ENCODE measurements at places on chromosomes 7 and 10.
A peak's percentile ranks its signal among the peaks of the same experiment; 100 is the strongest.

DNA sequence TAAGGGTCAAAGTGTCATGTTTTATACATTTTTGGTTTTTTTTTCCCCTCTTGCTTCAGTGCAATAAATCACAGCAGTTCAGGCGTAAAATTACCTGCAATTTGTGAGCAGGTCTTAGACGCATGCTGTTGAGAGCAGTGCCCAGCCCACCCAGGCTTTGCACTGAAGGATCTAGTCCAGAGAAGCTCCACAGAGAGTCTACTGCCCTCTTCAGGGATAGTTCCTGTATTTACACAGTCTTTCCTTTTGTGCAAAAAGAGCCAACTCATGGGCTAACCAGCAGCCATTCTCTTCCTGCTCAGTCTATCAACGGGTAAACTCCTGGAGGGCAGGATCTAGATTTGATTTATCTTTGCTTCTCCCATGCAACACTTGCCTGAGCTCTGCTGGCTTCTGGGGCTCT, 82.2 kb upstream of the NAMPT start:
- no peak for DNase-seq

- no peak for DNase-seq
Measured at GRCh38 chr10:35508647-35509046, 96.5 kb upstream of the GJD4 start.

DNA sequence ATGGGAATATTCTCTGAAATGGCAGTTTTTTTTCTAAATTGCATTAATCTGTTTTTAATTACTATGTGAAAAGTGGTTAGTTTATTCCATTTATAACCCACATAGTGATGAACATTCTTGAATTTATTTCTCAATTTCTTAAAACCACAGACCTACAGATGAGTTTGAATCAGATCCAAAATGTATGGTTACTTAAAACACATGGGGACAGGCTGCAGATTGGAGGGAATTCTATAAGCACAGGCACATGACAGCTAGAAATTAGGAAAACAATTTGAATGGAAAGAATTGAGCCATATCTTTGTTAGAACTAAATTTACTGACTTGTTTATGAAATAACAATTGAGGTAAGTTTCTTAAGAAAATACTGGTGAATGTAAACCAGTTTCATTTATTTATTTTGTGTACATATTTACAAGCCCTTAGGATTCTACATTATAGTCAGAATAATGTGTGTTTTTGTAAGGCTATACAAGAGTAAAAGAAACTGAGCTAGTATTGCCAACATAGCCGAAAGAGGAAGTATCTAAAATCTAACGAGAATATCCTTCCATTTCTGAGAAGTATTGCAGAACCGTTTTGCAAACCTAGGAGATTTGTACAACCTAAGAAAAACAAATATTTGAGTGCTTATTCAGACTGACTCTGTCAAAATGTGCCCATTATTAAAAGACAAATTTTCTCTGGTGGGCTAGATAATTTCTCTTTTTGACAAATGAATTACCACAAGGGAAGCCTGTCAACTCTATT, 434.3 kb upstream of the SEMA3D start:
- DNase-seq = no peak

GRCh38 chr7:7739204-7740036, 21.0 kb upstream of the RPA3 start:
- no peak for DNase-seq

DNA sequence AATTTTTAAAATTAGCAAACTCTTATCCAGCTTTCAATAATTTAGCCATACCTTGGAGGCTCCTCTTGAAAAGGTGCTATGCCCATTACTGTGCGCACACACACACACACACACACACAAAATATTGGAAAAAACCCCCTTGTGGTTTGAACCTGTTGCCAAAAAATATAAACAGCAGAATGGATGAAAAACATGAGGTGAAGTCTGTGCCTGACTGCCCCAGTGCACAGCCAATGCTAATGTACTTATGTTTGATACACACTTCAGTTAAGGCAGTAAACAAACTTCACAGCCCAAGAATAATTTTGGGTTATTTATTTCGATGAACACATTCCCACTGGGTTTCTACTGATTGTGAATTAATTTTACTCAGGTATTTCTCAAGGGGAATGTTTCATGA, 113.2 kb upstream of the SEM1 start:
- DNase-seq = no peak

DNA sequence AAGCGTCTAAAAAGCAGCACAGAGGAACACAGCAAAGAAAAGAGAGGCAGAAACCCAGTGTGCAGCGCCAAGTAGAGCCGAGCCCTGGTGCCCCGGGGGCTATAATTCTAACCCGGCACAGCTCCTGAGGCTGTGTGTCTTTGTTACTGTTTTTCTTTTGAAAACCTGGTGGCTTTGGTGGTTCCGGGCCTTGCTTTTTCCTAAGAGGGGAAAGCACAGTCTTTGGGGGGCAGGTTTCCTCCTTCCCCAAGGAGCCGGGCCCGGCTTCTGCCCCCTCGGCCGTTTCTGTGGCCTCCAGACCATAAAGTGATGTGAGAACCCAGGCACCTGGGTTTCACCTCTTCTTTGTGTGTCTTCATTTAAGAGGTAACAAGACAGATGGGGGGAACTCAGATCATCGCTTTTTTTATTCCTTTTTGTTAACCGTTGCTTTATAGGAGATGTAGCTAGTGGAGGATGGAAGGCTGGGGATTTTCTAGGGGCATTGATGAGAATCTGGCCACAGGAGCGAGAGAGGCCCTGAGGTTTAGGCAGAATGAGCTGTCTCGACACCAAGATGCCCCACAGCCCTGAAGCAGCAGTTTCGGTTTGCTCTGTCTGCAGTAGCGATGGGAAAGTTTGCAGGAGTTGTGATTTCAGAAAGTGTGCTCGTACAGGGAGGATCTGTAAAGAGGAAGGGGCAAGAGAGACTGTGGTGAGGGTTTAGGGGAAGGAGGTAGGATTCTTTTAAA, 367.8 kb upstream of the GALNT17 start:
- DNase-seq = no peak

GRCh38 chr10:79058899-79059841, 9.6 kb upstream of the ZMIZ1 start:
- no peak for DNase-seq

- DNase-seq = no peak
Measured at GRCh38 chr7:121366852-121367431, 29.2 kb downstream of the FAM3C start.

DNA sequence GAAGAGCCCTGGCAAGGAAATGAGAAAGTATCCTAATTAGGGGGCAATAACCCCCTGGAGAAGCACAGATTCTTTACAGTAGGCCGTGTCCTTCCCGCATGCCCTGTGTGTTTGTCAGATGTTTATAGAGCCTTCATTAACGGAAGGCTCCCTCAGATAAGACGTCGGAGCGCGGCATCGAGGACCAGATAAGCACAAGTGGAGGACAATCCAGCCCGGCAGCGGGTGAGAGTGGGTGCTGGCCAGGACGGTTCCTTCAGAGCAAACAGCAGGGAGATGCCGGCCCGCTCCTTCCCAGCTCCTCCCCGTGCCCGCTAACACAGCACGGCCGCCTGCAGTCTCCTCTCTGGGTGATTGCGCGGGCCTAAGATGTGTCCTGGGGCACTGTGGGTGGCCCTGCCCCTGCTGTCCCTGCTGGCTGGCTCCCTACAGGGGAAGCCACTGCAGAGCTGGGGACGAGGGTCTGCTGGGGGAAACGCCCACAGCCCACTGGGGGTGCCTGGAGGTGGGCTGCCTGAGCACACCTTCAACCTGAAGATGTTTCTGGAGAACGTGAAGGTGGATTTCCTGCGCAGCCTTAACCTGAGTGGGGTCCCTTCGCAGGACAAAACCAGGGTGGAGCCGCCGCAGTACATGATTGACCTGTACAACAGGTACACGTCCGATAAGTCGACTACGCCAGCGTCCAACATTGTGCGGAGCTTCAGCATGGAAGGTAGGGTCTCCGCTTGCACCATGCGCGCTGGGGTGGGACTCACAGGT, at the start of gene GDF2:
TSS of gene GDF2 (plus strand) at position 155 of the 762 bp plus-strand sequence. CDS start at position 370, 215 bp downstream.
- DNase-seq = no peak

GRCh38 chr10:100245484-100246220, 16.3 kb upstream of the CHUK start:
- DNase-seq = no peak

DNA sequence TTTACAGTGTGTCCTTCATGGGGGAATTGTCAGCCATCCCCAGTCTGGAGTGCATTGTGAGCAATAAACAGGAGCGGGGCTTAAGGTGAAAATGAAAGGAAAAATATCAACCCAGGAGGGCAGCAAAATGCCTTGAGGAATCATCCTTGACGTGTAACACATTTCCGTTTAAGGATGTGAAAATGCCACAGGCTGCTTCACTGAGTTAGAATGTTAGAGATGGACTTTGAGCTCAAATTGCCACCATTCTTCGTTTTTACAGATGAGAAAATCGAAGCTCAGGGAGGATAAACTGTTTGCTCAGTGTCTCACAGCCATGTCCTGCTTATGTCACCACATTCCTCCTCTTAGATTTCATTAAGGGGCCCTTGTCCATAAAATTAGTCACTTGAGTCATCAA, 23.1 kb downstream of the SORCS3 start:
- DNase-seq = no peak

DNA sequence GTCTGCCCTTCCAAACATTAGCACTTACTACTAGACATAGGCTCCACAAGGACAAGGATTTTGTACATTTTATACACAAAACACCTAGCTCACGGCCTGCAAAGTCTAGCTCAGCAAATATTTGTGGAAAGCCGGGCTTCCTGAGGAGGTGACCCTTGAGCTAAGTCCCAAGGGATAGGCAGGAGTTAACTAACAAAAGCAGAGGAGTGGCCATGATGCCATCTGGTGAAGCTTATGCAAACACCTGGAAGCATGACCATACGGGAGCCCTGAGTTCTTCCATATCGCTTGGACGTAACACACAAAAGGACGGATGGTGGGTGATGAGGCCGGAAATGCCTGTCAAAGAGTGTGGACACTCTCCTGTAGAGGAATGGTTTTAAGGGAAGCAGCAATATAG, 25.9 kb upstream of the YAE1 start:
- no peak for DNase-seq

DNA sequence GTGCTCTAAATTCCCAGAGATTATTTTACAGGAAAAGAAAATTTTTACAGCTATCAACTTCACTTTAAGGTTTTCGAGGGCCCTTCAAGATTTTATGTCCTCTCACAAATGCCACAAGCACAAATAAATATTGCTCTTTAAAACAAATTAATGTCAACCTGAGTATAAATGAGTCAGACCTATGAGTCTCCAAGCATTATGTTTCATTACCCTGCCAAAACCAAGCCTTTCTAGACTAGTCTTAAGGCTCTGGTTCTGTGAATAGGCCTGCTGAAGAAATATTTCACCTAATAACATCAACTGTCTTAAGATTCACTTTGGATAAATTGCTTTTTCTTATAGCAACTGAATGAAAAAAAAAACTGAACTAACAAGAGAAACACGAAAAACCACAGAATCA, 153.0 kb downstream of the PDE1C start:
- DNase-seq = no peak

GRCh38 chr10:97574374-97575126, 2.0 kb downstream of the ANKRD2 start:
- peak; percentile 94 for DNase-seq

- no peak for DNase-seq
Measured at GRCh38 chr7:157412021-157412443, 75.2 kb downstream of the DNAJB6 start.

DNA sequence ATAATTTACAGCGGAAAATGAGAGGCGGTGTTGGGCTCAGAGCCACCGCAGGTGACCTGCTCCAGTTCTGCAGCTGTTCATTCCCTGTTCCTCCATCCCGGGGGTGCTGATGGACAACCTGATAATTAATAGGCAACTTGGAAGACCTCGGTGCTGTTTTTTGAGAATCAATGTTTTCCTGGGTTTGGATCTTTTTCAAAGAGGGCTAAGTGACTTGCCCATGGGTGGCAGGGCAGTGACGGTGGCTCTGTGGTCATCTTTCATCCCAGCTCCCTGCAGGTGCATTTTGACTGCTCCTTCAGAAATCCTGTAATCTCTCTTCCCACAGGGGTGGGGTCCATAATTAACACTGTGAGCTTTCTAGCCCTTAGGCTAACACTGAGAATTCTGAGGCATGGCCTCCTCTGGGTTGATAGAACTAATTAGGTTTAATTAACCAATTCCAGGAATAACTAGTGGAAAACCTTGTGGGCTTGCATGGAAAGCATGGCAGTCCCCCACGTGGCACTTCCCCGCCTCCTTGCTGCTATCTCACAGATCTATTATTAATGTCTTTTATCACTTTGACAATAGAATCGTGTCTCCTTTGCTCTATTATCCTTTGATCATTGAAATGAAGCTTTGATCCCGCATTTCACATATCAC, 217.9 kb downstream of the GLRX3 start:
- DNase-seq = no peak

- no peak for DNase-seq
Measured at GRCh38 chr10:43710772-43711471, 62.2 kb upstream of the ZNF32 start.

GRCh38 chr10:78672918-78673317, 395.8 kb upstream of the ZMIZ1 start:
- DNase-seq = no peak

GRCh38 chr7:156100086-156100485, 287.8 kb upstream of the SHH start:
- no peak for DNase-seq

DNA sequence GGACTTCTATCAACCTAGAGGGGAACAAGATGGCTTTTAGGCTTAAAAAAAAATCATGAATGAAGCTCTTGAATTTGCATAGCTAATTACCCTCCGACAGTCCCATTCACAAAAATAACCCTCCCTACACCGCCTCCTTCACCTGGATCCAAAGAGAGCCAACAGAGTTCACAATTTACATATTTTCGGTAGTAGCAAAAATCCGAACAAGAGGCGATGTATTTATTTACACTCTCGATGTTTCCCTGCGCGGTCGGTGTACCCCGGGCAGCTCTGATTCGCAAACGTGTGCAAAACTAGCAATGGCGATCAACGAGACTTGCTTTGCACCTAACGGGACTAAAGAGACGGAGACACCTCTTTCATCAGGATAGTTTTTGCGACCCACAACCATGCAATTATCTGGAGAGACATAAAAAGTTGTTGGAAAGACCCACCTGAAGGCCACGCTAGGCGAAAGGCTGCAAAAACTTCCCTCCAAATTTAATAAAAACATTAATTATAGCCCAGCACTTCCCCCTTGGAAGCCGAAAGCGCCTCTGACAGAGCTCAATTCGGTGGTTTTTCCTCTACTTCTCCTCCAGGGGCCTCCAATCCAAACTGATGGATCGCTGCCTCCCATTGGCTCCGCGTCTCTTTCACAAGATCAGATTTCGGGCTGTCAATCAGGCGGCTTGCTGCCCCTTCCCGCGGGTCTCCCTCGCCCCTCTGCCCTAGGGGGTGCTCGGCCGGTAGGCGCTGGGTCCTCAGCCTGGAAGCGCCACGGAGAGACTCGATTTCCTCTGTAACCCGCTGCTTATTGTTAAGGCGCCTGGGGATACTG, at the start of gene ETV1:
TSS of gene ETV1 (minus strand) at position 541 of the 823 bp plus-strand sequence. CDS start 614 bp downstream, outside the sequence.
- DNase-seq = no peak

- no peak for DNase-seq
Measured at GRCh38 chr10:62817766-62818425, 1.7 kb upstream of the EGR2 start.

GRCh38 chr7:93715234-93715633, 140.7 kb upstream of the CALCR start:
- no peak for DNase-seq

- DNase-seq = no peak
Measured at GRCh38 chr10:74988832-74989561, 122.5 kb upstream of the SAMD8 start.

GRCh38 chr7:148403466-148403993, 187.0 kb upstream of the C7orf33 start:
- no peak for DNase-seq
